ENCODE measurements at places on chromosomes 16 and 17.

DNA sequence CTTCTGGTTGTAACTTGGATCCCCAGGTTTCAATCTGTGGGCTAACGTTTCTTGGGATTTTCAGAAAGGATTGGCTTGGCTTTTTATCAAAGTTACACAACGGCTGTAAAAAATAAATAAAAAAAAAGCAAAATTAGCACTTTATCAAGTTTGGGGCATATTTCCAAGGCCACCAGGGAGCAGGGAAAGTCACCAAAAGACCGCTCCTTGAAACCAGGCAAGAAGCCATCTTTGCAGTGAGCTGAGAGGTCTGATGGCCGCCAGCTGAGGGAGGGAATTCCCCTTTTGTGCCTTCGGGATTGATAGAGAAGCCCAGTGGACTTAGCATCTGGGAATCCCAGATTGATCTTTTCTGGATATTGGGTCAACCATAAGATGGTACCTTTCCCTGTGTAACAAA lies 192.2 kb downstream of the WWOX start:
- no peak for DNase-seq

DNA sequence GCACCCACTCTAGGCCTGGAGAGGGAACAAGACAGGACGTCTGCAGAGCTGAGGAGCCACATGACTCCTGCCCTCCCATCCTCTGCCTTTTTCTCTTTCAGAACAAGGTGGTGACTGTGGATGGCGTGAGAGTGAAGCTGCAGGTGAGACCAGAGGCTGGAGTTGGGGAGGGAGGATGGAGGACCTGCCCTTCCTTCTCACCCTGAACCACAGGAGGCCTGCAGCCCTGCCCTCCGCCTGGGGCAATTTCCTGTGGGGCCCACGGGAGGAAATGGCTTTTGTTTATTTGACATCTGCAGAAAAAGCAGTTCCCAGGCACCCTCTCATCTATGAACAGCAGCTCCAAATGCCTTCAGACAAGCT lies 5.1 kb downstream of the RAB37 start:
- DNase-seq = no peak

GRCh38 chr17:82836823-82837357 lies 2.9 kb downstream of the ZNF750 start:
- no peak for DNase-seq

GRCh38 chr17:77303620-77304019 lies 162.9 kb downstream of the SEC14L1 start:
- DNase-seq = no peak

- no peak for DNase-seq
These were observed 22.5 kb downstream of the XPO6 start for GRCh38 chr16:28189245-28189644.

GRCh38 chr16:20866801-20867200 lies 33.4 kb downstream of the DCUN1D3 start:
- DNase-seq = no peak

DNA sequence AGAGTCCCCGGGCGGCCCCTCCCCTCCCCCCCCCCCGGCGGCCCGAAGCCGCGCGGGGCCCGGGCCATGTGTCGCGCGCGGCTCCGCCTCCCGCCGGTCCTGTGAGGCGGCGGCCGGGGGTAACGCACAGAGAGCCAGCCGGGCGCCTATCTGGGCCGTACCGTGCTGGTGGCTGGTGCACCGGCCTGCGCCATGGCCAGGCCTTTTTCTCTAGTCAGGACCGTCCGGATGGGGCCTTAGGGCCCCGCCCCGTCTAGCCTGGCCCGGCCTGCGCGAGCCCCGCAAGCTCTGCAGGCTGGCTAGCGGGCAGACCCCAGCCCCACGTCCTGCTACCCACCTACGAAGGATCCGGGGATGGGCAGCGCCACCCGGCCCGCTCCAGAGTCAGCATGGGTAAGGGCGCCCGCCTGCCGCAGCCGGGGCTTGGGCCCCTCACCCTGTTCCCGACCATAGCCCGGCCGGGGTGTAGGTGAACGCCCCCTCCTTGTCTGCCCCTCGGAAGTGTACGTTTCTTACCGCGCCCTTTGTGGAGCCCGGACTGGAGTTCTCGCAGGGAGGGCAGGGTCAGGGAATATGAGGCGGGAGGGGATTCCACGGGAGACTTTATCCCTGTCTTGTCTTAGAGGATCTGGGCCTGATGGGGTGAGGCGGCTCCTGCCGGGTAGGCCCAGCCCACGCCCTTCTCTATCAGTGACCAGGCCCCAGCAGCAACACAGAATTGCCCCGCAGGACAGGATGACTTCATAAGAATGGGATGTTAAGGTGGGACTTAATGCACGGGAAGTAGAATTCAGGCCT lies at the start of gene CENPT:
Gene CENPT (minus strand): TSS at position 630 of the 798 bp plus-strand sequence. CDS start 13,834 bp downstream, outside the sequence.
- no peak for DNase-seq

GRCh38 chr17:79087428-79088143 lies 13.0 kb downstream of the ENGASE start:
- no peak for DNase-seq

All from esophagus squamous epithelium (tissue), 5 donors.